Activated CD4-positive, alpha-beta memory T cell treated with anti-CD3 and anti-CD28 coated beads for 36 hours (primary cell): ENCODE measurements at places on chromosomes 4 and X.

DNA sequence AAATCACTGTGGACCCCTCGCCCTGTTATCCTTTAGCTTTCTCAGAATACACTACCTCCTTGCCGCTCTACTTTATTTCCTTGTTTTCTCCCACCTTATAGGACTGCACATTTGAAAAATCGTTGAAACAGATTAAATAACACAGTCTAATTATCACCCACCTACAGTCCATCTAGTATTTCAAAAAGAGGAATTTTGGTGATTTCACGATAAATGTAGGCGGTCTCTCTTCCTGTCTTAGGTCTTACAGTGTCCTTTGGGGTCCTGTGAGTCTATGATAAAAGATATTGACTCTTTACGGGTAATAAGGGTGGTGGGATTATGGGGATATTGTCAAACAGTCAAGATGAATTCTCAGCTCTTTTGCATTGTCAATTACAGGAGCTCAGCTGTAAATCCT lies 2.4 kb upstream of the TBL1X start:
- no peak for DNase-seq

- no peak for DNase-seq
These were observed 24.1 kb upstream of the PI4K2B start for GRCh38 chr4:25209702-25210101.

- DNase-seq: no peak
These were observed 3.3 kb upstream of the RPS4X start for GRCh38 chrX:72280321-72280845.

GRCh38 chr4:39237179-39237578 lies 54.9 kb downstream of the WDR19 start:
- DNase-seq: no peak

DNA sequence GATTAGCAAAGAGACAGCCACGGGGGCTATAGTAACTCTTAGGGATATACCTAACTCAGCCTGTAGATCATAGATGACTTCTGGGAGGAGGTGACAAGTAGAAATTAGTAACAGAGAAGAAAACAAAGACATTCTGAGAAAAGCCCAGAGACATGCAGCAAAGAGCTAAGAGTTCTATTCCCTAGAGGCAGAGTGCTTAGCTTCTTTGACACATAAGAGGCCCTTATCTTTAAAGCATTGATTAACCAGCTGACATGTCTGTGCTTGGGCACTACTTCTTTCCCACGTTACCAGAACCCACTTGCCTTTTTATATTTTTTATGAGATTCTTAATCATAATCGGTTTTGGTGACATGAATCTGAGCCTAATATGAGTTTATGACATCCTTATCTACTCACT lies 179.5 kb downstream of the GABRB1 start:
- DNase-seq: no peak

GRCh38 chr4:26765515-26765914 lies 95.1 kb upstream of the STIM2 start:
- DNase-seq: no peak

DNA sequence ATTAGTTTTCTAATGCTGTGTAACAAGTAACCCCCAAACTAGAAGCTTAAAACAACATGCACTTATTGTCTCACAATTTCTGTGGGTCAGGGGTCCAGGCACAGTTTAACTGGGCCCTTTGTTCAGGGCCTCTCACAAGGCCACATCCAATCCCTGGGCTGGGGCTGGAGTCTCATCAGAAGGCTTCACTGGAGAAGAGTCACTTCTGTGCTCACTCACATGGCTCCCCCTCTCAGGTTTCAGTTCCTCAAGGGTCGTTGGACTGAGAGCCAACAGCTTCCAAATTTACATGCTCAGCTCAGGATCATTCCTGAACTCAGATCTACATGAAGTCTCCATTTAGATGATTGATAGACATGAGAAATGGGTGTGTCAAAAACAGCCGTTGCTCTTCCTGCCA lies 77.1 kb downstream of the EVC start:
- no peak for DNase-seq

DNA sequence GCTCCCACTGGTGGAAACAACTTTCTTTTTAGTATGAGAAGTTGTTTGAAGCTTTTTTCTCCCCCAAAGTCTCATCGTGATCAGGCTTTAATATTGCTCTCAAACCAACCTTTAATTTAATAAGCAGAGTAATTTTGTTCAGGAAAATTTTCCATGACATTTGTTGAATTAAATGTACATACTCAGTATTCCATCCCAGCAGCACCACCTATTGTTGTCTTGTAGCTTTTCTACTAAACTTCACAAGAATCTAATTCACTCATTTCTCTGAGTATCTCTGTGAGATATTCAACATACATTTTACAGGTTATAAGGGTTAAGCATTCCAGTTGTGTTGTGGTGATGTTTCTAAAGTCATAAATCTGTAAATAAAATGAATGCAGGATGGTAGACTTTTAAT lies 218.3 kb upstream of the HAND2 start:
- DNase-seq: no peak

- DNase-seq: no peak
These were observed 87.2 kb downstream of the AREG start for GRCh38 chr4:74531963-74532794.

GRCh38 chr4:53039741-53040458 lies 177.8 kb downstream of the RASL11B start:
- DNase-seq: no peak
